Effector memory CD4-positive, alpha-beta T cell (primary cell): ENCODE measurements at places on chromosomes 3 and 15.

DNA sequence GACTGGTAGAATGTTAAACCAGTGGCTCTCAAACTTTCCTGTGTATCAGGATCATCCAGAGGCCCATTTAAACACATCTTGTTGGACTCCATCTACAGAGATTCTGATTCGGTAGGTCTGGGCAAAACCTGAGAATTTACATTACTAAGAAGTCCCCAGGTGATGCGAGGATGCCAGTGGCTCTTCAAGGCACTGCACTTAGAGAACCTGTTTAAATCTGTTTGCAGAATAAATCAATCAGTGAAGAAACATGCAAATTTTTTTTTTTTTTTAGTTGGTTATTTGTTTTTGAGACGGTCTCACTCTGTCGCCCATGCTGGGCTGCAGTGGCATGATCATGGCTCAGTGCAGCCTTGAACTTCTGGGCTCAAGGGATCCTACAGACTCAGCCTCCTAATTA, 117.7 kb upstream of the WNT5A start:
- DNase-seq = no peak

DNA sequence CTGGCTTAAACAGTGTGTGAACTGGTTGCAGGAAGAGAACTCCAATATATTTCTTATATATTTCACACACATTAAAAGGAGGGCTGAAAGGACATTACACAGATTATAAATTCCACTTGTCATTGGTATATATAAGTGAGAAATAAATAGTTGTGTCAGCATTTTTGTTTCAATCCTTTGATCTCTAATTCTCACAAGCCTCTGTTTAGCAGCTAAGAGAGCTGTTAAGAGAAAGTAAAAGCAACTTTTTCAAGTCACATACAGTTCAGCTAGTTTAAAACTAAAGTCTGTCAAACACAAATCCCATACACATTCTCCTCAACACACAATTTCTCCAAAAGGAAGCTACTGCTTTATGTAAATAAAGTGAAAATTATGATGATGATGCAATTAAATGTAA, 70.5 kb upstream of the CCDC39 start:
- DNase-seq = no peak

- no peak for DNase-seq
Measured at GRCh38 chr3:43400167-43400566, 113.8 kb downstream of the SNRK start.

DNA sequence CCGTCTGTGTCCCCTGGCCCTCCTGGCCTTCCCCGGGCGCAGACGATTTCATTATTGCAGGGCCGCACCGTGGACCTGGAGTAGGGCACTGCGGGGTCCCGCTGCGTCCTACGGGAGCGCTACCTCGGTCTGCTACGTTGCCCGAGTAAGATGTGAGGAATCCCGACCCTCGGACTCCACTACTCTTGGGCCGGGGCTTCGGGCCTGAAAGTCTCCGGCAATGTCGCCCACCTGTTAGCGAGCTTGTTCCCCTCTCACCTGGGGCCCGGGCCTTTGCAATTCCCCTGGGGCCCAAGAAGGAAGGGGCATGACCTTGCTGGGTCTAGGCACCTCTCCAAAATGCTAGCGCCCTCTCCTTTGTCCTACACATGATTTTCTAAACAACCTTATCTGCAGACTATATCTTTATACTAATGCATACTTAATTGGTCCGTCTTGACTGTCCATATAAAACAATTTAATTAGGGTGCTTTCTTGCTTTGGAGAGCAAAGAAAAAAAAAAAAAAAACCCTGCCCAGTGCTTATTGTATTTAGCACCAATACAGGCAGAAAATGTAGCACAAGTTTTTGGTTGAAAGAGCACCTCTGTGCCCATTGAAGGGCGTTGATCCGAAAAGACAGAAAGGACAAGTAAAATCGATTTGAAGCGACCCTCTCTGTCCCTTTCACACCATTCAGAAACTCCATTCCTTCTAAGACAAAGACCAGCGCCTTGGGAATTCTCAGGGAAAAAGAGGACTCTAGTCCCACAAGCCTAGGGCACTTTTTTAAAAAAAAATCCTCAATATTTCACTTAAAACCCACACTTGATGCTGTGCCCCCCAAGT, 7.0 kb upstream of the NR2F2 start:
- DNase-seq = no peak

GRCh38 chr15:44308889-44309288, 20.4 kb downstream of the GOLM2 start:
- DNase-seq = no peak

- DNase-seq = no peak
Measured at GRCh38 chr3:57164217-57164656, 916 bp downstream of the IL17RD start.

DNA sequence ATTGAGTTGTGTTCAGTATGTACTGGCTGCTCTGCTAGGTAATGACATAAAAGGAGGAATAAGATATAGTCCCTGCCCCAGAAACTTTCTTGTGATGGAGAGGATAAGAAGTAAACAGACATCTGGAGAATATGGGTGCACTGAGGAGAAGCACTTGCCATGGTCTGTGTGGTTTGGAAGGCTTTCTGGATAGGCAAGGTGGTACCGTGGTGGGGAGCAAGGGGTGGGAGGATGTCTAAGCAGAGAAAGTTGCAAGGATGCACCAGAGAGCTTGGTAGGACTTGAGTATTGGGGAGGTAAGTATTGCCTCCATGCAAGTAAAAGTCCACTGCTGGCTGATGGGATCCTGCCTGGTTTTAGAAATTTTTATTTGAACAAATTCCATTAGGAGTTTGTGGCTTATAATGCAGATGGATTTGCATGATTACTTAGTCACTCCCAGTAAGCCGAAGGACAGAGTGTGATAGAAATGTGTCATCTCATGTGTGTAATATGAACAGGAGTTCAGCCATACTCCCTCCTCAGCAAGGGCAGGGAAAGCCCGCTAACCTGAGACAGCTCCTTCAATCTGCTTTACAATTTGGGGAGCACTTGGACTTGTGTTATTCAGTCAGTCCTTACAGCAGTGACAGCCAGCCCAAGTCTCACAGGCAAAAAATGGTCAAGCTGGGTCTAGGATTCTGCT, 53.6 kb downstream of the CLSTN2 start:
- no peak for DNase-seq

DNA sequence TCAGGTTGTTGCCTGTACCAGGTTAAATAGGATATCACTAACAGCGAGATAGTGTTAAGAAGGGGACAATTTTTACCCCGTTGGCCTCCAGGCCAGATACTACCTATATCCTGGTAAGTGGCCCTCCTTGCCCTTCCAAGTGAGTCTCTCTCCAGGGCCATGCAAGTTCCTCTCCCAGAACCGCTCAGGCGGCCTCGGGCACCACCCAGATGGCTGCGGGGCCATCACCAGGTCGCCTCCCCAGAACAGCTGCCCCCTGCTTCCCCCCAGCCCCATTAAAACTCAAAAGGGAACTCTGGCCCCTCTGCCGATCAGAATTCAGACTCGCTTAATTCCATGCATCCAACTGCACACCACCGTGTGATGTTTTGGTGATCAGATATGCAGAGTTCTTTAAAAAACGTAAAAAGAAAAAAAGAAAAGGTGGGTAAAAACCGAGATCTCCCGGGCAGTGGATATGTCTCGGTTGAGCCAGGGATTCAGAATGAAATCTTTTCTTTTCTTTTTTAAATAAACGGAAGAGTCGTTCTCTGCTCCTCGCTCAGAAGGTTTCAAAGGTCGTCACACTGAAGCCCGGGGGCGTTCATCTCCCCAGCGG, 1.9 kb upstream of the TRIM71 start:
- no peak for DNase-seq

GRCh38 chr15:60964527-60964926, 264.6 kb downstream of the RORA start:
- no peak for DNase-seq

DNA sequence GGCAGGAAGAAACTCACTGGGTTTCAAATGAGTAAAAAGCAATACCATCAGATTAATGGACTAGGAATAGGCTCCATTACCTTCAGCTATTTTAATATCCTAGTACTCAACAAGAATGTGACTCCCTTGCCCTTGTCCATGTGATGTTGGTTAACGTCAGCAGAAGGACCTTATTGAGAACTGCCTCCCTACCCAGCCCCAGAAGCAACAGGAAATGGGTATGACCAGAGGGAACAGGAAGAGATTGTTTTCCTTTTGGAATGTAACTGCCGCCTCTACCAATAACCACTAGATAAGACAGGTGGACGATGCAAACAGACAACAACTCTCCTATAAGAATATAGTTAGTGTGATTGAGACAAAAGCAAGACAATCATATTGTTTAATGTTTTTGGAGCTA, 10.4 kb upstream of the MME start:
- DNase-seq = no peak

- no peak for DNase-seq
Measured at GRCh38 chr3:140717921-140718320, 40.1 kb downstream of the TRIM42 start.

DNA sequence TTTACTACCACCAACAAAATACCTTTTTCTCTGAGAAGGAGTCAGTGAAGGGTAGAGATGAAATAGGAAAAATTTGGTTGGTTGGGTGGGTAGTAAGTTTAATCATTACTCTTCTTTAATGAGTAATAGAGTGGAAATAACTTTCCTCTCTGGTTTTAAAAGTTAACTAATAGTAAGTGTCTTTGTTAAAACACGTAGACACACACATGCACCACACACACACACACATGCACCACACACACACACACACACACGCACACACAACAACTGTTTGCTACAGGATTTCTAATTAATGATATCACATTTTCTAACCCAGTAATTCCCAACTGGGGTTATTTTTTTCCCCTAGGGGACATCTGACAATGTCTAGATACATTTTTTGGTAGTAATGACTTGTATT, 84.1 kb downstream of the CHL1 start:
- DNase-seq = no peak

- no peak for DNase-seq
Measured at GRCh38 chr3:121995161-121996137, 26.6 kb downstream of the ILDR1 start.

GRCh38 chr3:183524476-183524875, 31.0 kb downstream of the KLHL6 start:
- no peak for DNase-seq

- no peak for DNase-seq
Measured at GRCh38 chr15:98651581-98652220, 3.4 kb downstream of the IGF1R start.

DNA sequence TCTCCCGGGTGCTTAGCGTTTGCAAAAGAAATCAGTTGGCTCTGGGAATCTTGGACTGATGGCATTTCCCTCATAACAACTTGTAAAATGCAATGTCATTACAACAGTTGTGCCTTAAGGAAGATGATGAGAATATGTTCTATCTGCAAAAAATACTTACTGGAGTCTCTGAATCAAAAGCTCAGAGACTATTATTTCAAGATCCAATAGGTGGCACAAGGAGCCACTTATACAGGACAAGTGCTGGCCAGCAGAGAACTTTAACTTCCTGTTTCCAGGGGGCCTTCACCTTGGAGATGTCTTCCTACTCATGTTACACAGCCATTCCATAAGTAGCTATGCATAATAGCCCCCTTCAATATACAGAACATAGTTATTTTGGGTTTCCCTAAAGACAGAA, 8.9 kb upstream of the RPS27L start:
- DNase-seq = no peak

DNA sequence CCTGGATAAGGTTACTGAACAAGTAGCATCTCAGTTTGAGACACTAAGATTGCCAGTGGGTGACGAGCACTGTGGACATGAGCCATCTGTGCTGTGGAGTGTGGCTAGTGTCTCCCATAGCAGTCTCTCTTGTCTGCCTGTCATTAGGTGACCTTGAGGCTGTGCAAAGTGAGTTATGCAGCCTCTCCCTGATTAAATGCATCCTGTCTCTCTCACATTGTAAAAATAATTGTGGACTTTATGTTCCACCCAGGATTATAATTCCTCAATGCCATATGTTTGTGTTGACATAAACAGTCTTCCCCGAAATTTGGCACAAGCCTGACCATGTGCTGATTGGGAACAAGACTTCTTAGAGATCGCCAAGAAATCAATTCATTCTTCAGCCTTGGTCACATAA, 168.9 kb downstream of the MYRIP start:
- DNase-seq = no peak

GRCh38 chr15:80727596-80727995, 32.5 kb downstream of the ABHD17C start:
- DNase-seq = no peak

DNA sequence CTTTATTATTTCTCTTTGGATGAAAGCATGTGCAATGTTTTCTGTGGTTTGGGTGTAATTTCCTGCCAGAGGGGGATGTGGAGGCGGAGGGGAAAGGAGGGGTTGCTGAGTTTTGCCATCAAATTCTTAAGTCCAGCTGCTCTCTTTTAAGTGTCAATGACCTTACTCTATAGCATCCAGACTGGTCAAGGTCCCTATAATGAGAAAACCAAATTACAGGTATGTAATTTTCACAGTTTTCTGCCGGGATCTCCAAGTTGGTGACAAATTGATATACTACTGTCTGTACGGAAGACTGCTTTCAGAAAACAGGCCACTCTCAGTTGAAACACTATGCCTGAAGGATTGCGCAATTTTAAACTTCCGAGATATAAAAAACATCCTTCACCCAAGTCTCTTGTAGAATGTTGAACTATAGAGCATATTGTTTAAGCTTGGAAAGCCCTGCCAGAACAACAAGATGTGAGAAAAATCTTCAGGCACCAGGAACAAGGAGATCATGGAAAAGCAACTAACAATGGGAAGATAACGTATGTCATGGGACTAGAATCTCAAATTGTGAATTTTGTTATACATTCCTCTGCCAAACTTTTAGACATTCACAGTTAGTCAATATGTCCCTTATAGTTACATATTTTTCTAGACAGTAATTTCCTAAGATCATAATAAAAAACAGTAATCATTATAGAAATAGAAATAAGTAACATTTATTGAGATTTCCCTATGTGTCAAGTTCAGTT, 300.7 kb upstream of the SATB1 start:
- DNase-seq = no peak

- no peak for DNase-seq
Measured at GRCh38 chr3:122974764-122975162, 52.8 kb downstream of the SEMA5B start.

DNA sequence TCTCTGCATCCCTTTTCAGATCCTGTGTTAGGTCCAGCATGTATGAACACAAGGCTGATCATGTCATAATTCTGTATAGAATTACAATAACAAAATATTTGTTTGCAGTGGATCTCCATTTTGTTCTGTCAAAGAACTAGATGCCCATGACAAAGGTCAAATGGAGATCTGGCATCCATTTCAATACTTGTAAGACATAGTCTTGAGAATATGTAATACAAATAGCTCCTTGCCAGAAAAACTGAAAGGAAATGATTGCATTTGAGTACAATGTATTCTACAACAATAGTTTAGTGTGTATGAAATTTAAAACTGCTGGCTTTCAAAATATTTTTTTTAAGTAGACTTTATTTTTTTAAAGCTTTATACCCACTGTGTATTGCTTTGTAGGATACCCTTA, 101.1 kb downstream of the CMSS1 start:
- no peak for DNase-seq

DNA sequence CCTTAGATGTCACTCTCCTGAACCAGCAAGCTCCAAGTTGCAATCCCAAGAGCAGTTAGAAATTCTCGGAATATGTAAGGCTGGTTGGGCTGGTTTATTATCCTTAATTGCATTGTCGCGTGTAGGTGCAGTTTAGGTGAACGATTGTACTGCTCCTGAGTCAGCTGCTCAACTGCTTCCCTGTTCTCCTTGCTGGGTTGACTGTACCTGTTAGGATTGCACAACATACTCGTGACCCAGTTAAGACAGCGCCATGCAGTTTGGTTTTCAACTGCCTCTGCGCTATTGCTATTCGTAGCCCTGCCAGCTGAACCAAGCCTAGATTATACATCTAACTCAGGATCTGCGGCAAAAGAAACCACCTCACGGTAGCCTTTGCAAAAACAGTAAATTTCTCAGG, 41.0 kb downstream of the BCL2L10 start:
- DNase-seq = no peak

GRCh38 chr3:5437783-5438323, 250.3 kb downstream of the EDEM1 start:
- no peak for DNase-seq
